Putamen (tissue), 1 donor: ENCODE measurements at places on chromosomes 6 and 20.

DNA sequence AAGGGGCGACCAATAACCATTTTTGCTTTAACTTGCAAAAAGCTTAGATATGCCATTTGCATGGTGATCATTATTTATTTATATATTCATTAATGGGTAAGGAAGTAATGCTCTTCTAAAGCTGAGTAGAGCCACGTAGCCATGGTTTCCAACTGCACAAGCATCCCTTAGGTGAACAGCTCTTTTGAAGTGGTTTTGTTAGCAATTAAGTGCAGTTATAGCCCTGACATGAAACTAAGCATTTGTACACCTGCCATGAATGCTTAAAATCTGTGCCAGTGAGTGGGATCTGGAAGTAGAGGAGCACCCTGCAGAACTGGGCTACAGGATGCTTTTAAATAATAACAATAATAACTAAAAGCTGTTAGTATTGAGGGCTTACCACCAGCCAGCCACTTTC is 19.1 kb downstream of the TRAF3IP2 start:
- DNase-seq: no peak

DNA sequence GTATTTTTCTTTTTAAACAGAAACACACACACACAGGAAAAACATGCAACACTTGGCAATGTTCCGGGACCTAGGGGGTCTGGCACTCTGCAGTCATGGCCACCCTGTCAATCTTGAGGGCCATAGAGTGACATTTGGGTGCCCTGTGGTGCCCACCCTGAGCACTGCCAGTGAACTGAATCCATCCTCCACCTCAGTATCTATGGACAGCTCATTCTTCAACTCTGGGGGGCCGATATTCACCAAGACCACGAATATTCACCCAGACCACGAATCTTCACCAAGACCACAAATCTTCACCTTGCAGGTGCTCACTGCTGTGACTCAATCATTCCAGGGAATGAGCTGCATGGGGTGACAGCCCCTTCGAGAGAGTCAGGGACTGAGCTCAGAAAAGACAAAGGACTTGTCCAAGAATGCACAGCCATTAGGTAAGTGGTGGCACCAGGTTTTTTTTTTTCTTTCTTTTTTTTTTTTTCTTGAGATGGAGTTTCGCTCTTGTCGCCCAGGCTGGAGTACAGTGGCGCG is 19.1 kb downstream of the SNAI1 start:
- DNase-seq: no peak

GRCh38 chr20:34863421-34863965 is 9.2 kb downstream of the GGT7 start:
- DNase-seq: no peak

GRCh38 chr6:158421381-158421780 is 109.1 kb downstream of the TULP4 start:
- DNase-seq: no peak

DNA sequence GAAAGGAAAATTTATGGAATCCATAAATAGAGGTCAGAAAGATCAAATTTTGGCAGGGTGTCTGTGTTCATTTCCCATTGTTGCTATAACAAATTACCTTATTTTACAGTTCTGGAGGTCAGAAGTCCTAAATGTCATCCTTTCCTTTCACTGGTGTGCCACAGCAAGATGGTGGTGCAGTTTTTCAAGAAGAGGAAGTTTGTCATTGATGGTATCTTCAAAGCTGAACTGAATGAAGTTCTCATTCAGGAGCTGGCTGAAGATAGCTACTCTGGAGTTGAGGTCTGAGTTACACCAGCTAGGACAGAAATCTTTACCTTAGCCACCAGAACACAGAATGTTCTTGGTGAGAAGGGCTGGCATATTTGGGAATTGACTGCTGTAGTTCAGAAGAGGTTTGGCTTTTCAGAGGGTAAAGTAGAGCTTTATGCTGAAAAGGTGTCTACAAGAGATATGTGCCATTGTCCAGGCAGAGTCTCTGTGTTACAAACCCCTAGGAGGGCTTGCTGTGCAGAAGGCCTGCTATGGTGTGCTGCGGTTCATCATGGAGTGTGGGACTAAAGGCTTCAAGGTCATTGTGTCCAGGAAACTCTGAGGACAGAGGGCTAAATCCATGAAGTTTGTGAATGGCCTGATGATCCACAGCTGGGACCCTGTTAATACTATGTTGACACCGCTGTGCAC is 7.2 kb upstream of the CCNC start:
- DNase-seq: no peak
